Left ventricle myocardium superior (tissue), 1 donor: ENCODE measurements at places on chromosomes 11 and 22.

DNA sequence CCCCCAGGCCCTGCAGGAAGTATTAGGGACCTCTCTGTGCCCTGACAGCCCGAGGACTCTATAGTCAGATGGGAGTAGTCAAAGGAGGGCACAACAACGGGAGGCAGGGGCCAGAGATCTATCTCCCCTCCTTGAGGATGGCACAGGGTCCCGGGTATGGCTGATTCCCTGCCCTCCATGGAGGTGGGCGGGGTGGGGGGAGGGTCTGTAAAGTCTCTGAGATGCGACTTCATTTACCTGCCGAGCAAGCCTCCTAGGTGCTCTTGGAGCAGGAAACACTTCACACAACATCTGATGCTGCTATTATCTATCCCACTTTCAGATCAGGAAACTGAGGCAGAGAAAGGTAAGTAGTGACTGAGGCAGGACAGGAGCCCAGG, 769 bp upstream of the CDC42EP1 start:
- DNase-seq: no peak

GRCh38 chr11:2847561-2847960, 38.0 kb downstream of the CDKN1C start:
- DNase-seq: no peak

DNA sequence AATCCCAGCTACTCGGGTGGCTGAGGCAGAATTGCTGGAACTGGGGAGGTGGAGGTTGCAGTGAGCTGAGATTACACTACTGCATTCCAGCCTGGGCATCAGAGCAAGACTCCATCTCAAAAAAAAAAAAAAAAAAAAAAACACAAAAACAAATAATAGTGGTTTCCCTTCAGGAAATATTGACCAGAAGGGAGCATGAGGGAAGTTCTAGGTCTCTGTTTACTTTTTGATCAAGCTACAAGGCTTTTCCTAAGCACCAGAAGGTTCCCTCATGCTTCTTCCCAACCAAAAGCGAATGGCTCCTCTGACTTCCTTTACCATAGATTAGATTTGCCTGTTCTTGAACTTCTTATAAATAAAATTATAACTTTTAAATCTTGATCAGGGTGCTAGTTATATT, 18.3 kb downstream of the MYO18B start:
- no peak for DNase-seq

DNA sequence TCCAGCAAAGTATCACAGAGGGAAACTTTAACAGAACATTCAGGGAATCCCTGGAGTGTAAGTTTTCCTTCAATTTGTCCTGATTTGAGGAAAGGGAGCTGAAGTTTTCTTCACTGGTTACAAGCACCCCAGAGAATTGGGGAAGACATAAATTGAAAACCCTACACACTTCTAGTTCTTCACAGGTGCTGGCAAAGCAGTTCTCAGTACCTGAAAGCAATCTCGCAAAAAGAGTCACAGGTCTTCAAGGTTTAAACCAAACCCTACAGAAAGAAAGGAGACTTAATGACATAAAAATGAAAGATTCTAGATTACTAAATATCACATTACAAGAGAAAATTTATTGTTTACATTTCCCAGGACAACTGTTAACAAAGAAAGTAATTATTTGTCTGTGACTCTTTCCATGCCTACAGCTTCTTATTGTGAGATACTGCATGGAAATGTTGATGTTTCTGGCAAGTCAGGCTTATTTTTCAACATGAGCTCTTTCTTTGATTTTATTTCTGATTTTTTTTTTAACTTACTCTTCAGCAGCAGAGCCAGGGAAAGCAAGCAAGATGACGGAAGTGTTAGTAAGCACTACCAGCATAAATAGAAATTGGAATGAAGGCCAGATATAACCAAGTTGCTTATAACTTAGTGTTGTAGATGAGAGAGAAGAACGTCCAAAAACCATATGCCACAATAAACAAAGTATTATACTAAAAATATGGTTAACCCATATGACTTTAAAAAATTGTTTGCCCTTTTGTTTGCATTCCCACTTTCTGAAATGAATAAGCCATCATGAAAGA, 44.1 kb downstream of the FANCF start:
- DNase-seq: no peak

DNA sequence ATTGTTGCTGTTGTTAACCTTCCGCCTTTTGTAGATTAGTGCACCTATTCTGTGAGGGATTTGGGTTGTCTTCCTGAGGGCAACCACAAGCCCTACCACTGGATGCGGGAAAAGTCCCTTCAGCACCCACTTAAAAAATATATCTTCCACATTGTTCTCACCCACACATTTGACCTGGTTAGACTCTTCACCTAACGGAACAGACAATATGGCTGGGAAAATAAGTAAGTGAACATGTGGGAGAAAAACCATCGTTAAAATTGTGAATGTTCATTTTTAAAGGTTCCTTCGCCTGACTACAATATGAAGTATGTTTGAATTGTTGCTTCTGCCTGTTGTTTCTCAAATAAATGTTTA, 72.0 kb upstream of the MPEG1 start:
- DNase-seq: no peak

DNA sequence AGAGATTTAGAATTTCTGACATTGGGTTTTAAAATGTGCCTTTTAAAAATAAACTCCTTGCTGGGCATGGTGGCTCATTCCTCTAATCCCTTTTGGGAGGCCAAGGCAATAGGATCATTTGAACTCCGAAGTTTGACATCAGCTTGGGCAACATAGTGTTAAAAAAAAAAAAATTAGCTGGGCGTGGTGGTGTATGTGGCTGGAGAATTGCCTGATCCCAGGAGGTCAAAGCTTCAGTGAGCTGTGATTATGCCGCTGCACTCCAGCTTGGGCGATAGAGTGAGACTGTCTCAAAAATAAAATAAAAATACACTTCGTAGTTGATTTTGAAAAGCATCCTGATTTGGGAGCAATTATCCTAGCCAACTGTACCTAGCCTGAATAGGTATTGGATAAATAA, 3.4 kb upstream of the APLP2 start:
- DNase-seq: no peak

- no peak for DNase-seq
These were observed 5.1 kb upstream of the ENDOD1 start for GRCh38 chr11:95084509-95084908.

DNA sequence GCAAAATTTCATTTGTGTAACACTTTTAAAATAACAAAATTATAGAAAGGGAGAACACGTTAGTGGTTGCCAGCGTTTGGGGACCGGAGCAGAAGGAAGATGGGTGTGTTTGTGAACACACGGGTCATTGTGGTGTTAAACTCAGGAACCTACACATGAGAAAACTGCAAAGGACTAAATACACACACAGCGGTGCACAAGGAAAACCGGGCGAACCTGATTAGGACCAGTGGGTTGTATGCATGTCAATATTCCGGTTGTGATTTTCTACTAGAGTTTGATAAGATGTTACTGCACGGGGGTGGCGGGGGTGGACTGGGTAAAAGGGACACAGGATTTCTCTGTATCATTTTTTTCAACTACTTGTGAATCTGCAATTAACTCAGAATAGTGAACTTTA, 351.2 kb downstream of the OPCML start:
- DNase-seq: no peak

DNA sequence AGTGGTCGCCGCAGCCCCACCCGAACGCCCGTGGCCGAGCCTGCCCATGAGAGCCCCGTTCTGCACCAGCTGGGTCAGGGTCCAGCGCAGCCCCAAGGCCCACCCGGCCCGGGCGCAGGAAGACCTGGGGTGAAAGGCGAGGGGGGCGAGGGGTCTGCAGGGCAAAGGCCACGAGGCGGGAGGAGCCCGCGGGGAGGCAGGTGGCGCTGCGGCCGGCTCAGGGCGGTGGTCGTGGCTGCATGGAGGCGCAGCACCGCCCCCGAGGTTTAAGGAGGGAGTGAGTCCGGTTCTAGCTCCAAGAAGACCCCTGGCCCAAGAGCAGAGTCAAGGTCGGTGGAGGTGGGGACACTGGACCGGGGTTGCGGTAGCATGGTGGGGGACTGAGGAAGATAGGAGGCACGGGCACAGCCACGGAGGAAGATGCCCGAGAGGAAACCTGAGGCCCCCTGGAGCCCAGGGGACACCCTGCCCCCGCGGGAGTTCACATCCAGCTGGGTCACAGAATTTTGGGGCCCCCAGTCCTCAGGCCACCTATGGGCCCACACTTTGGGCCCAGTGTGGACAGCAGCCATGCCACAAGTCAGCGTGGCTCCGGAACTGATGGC, 514 bp upstream of the HDAC10 start:
- no peak for DNase-seq

- no peak for DNase-seq
These were observed 11.4 kb downstream of the ETS1 start for GRCh38 chr11:128575961-128576350.

- peak; percentile 59 for DNase-seq
These were observed 50.8 kb downstream of the PISD start for GRCh38 chr22:31611061-31611760.

GRCh38 chr11:17233101-17233500, 25.3 kb upstream of the PIK3C2A start:
- no peak for DNase-seq

DNA sequence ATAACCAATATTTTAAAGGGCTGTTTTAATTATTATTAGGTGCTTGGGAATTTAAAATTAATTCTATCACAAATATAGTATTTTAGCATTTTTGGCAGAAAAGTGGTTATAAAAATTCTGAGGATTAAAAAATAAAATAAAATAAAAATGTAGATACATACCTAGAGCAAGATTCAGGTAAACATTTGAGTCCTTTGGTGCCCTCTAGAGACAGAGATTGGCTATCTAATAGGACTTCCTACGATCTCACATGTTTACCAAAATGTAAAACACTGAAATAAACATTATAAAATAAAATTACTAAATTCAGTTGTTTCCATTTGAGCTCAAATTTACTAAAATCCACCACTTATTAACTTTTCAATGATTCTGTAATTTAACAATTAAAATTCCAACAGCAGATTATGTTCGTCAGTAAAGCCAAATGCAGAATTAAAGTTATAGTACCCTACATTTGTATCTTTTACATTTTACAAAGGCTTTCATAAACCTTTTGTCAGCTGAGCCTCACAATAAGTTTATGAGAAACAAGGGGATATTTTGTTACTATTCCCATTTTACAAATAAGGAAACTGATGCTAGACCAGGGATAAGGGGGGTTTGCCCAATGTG, 27.7 kb downstream of the SLC36A4 start:
- no peak for DNase-seq

DNA sequence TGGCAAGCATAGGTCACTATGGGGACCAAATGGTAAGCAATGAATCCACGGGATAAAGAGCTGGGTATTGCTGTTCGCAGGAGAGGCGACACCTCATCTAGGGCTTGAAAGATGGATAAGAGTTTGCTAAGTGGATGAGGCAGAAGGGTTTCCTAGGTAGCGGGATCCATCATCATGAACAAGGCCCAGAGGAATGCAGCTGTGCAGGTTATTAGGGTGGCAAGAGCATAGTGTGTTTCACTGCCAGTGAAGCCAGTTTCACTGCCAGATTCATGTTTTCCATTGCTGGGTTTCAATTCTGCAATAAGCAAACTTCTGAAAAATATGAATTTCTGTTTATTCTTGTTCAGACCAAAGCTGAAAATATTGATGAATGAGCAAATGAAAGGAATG, 27.2 kb downstream of the WEE1 start:
- no peak for DNase-seq

- DNase-seq: no peak
These were observed 1126.2 kb downstream of the BRD1 start for GRCh38 chr22:48701296-48702030.

DNA sequence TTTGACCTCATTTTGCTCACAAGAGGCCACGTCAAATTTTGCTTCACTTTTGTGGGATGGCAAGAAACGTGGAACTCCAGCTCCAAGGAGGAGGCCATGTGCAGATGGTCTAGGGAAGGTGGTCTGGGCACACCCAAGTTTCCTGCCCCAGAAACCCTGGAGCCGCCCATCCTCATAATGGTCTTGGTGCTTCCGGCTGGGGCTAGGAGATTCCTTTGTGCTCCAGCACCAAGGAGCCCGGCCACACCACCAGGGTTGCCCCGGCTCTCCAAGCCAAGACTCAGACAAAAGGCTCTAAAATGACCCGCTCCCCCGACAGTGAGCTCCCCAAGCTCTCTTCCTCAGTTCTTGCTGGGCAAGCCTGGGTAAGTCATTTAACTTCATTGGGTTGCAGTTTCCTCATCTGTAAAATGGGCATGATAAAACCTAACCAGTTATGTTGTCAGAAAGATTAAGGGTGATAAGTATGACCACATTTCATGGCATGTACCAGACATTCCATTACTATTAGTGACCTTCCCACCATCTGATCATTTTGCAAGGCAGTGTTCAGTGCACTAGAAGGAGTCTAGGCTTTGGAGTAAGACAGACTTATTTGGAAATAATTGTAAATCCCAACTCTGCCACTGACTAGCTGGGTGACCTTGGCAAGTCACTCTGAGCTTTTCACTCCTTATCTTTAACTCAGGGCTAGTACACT, 23.3 kb downstream of the DKK3 start:
- no peak for DNase-seq
